ENCODE measurements at places on chromosomes 2 and 18.

- peak; percentile 8 for DNase-seq
Observed at GRCh38 chr18:64714086-64714485, 565.2 kb upstream of the LINC00305 start.

DNA sequence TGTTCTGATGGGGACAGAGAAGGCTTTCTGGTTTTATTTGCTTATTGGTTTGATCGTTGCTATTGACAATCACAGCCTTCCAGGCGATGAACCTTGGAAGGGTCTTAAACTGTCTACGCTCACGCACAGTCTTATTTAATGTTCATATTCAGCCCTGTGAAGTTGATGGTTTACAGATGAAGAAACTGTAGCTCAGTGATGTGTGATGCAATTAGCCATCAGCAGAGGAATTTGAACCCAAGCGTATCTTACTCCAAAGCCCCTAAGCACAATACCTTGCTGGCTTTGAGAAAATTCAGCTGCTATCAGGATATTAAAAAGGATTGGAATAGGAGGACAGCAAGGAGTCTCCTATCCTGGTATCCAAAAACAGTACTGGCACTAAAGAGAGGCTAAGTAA is 98.3 kb upstream of the STPG4 start:
- DNase-seq, result no peak

DNA sequence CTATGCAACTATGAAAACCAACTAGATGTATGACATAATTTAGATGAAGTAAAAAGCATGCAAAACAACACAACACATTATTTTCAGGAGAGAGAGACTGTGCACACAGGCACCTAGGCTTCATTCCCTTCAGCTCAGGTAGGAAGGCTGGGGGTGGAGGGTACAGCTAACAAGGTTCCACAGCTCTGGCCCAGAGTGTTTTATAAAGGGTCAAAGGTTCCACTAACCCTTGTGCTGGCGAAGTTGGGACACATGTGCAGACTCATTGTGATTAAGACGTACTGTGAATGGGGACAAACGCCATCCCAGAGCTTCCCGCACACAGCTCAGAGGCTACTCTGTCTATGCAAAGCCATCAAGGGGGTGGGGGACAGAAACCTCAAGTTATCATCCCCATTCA is 19.1 kb downstream of the CCDC93 start:
- DNase-seq, result no peak

DNA sequence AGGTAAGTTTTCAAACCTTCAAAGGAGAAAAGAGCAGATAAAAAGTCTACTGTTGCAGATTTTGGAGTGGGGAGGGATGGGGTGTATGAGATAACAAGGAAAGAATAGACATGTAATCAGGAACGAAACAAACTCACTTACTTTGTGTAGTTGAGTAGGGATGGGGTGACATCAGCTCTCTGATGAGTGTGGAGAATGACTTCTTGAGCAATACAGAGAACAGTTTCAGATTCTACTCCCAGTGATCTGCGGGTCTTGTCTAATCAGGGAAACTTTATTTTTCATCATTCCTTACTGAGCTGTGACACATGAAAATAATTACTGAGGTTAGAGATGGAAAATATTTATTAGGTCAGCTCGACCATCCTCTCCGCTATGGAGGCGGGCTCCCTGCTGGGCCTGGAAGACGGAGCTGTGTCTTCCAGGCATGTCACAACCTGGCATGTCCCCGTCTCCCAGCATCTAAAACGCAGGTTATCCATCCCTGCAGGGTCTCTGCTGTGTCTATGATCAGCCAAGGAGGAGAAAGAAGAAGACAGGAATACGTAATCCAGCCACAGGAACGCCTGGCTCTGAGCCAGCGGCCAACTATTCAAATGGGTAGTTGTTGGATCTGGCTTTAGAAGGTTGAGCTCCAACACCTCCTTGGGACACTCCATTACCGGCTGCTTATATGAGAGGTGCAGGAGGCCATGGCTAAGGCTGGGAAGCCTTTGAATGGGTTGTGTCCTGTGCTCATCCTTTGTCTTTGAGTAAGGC is 99.0 kb upstream of the SATB2 start:
- no peak for DNase-seq

DNA sequence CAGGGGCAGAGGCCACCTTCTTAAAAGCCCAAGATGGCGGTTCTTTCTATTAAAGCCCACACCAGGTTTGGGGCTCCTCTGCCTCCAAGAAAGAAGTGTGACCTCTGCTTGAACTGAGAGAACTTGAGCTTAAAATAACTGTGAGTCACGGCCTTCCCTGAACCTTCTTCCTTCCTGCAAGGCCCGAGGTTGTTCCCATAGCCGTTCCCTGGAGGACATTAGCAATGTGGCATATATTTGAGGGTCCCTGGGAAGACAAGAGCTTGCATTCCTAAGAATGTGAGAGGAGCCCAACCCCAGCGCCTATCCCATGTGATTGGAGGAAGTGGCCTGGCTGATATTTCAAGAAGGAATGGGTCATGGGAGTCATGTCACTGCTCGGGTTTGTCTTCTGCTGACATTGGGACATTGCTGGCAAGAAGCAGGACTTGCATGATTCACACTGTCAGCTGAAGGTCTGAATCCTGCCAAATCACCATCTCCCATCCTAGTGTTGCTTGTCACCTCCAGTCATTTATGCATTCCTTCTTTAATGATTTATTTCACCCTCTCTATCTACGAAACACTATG is 168.1 kb downstream of the TRIB2 start:
- DNase-seq, result no peak

DNA sequence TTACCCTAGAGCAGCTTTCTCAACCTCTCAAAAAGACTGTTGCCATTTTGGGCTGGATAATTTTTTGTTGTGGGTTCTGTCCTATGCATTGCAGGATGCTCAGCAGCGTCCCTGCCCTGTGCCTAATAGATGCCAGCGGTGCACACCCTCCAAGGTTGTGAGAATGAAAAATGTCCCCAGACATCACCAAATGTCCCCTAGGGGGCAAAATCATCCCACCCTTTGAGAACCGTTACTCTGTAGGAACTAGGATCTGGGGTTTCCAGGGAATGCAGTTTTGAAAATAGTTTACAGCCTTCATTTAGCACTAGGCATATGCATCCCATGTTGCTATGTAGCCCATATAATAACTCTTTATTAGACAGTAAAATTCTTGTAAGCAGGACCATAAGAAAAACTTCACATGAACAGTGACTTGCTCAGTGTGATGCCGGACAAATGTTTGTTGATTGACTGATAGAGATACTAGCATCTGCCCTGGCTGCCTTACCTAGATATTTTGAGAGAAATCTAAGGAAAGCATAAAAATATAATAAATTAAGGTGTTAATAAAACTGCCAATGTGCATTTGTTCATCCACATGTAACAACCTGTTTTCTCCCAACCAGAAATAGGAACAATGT is 79.2 kb upstream of the EPC2 start:
- DNase-seq, result peak; percentile 20

Data from NAMALWA (cell line).